ENCODE measurements at places on chromosomes 1 and 21.
A peak's percentile ranks its signal among the peaks of the same experiment; 100 is the strongest.

DNA sequence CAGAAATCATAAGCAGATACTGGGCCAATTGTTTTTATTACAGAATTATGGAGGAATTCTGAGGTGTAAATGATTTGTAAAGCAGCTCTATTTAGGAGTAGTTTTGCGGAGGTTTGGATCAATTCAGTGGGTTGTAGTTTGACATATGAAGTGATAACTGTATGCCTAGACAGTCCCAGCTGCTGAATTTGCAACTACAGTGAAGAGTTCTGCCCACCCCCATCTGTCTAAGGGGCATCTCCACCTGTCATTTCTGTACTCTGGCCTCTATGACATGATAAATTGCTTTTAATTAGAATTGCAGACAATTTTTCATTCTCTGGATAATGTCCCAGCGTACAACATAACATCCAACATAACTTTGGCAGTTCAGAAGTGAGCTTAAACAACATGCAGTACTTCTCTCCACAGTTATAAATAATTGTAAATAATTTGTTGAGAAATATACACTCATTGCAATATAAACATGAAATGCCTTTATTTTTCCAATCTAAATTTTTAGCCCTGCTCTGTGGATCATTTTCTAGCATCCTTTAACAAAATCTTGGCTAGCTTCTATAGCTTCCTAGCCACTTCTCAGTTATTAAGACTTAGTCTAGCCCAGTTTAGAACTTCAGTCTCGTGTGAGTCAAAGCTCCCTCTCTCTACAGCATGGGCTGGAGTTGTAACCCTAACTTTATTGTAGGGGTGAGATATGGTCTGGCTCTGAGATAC lies 52.3 kb downstream of the PDE4B start:
- no peak overlapping the region for H3K27ac ChIP-seq
- H3K27me3 ChIP-seq = no peaks in the 10 kb centered on the region
- H3K36me3 ChIP-seq = no peaks in the 10 kb centered on the region

- peaks cover 3% of the 10 kb centered on the region for H3K36me3 ChIP-seq
- no peaks in the 10 kb centered on the region for H3K27me3 ChIP-seq
- DNase-seq = peak; percentile 34
- peak overlapping the region; percentile 51 for H3K4me3 ChIP-seq
- peak overlapping the region; percentile 94 for H3K27ac ChIP-seq
Observed at GRCh38 chr1:183652107-183652506, 1.0 kb downstream of the APOBEC4 start.

- H3K4me3 ChIP-seq = no peak overlapping the region
- H3K27ac ChIP-seq = no peak overlapping the region
- DNase-seq = no peak
- peaks cover 7% of the 10 kb centered on the region for H3K4me1 ChIP-seq
- no peaks in the 10 kb centered on the region for H3K36me3 ChIP-seq
Observed at GRCh38 chr21:44332965-44333364, 6.2 kb downstream of the CFAP410 start.

- DNase-seq = no peak
- no peak overlapping the region for H3K27ac ChIP-seq
- H3K27me3 ChIP-seq = no peaks in the 10 kb centered on the region
Observed at GRCh38 chr21:27513825-27514224, 546.9 kb upstream of the ADAMTS5 start.

GRCh38 chr21:43369124-43369523 lies 57.8 kb downstream of the SIK1 start:
- no peak for DNase-seq
- H3K4me1 ChIP-seq = no peaks in the 10 kb centered on the region
- H3K27ac ChIP-seq = no peak overlapping the region
- no peaks in the 10 kb centered on the region for H3K36me3 ChIP-seq
- peaks cover 5% of the 10 kb centered on the region for H3K27me3 ChIP-seq
- H3K4me3 ChIP-seq = no peak overlapping the region

DNA sequence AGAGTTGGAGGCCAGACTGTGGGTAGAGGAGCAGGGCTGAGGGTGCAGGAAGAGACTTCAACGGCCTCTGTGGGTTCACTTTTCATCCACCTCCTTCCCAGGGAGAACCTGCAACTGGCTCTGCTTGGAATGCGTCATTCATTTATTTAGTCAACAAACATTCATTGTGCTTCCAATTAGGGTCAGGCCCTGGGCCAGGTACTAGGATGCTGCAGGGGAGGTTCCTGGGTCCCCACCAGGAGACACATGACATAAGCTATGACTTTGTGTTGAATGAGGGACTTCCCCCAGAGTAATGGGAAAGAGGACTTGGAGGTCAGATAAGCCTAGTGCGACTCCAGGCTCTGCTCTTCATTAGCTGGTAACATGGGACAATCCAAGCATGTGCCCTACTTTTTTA lies 46.3 kb upstream of the RPL11 start:
- no peak overlapping the region for H3K27ac ChIP-seq
- no peak overlapping the region for H3K4me3 ChIP-seq
- H3K27me3 ChIP-seq = peaks cover 11% of the 10 kb centered on the region
- no peak for DNase-seq

DNA sequence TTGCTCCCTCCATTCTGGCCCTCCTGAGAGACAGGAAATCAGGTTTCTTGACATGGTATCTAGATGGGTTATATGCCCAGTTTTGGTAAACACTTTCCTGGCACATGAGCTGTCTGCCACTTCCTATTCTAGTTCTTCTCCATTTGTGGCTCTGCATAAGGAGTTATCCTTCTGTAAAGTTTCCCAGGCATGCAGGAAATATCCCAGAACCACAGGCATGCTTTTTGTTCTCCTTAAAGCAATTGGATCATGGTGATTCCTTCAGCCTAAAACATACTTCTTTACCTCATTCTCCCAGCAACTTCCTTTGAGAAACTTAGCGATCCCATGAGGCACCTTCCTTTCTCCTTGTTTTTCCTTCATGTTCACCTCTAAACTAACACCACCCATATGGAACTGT lies 199.8 kb downstream of the CRB1 start:
- no peak overlapping the region for H3K27ac ChIP-seq
- DNase-seq = no peak
- H3K27me3 ChIP-seq = no peaks in the 10 kb centered on the region
- no peaks in the 10 kb centered on the region for H3K4me1 ChIP-seq

DNA sequence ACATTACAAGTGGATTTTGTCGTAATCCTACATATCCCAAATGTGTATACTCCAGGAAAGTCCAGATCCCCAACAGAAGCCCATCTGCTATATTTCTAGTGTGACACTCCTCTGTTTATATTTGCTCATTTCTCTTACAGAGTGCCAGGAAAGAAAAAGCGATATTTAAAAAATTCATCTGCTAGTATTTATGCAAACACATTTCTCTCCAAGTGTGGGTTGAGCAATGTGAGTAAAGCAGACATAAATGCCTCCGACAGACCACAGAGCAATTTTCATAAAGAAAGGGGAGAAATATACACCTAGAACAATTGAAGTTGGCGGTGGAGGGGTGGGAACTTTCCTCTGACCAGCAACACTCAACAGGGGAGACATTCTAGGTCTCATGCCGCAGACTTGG lies 22.2 kb upstream of the RAP1A start:
- peak overlapping the region; percentile 40 for H3K4me3 ChIP-seq
- no peak for DNase-seq
- peaks cover 96% of the 10 kb centered on the region for H3K4me1 ChIP-seq
- H3K36me3 ChIP-seq = peaks cover 26% of the 10 kb centered on the region
- peaks cover 2% of the 10 kb centered on the region for H3K27me3 ChIP-seq

DNA sequence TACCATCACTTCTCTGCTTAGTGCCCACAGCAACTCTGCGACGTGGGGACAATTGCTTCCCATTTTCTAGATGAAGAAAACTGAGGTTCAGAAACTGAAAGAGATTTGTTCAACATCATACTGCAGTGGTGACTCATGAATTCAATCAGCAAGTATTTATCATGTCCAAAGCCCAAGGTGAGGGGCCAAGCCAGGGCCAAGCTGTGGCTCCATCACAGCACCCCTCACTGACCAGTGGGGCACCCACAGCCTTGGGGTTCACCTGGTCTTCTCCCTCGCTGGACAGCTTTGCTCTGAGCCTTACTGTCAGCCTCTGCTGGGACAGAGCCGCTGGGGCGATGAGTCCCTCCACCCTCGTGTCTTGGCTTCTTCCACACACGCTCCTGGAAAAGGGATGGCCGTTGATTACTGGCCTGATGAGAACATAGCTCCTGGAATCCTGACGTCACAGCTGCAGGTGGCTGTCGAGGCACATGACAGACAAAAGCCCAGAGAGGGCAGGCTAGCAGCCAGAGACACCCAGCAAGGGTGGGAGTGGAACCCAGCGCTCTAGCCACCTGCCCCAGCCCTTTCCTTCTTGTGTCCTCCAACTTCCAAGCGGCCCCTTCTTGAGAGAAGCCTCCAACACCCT lies 6.2 kb downstream of the EDN2 start:
- H3K4me1 ChIP-seq = no peaks in the 10 kb centered on the region
- H3K27ac ChIP-seq = no peak overlapping the region
- DNase-seq = no peak
- H3K36me3 ChIP-seq = no peaks in the 10 kb centered on the region
- peaks cover 4% of the 10 kb centered on the region for H3K27me3 ChIP-seq

DNA sequence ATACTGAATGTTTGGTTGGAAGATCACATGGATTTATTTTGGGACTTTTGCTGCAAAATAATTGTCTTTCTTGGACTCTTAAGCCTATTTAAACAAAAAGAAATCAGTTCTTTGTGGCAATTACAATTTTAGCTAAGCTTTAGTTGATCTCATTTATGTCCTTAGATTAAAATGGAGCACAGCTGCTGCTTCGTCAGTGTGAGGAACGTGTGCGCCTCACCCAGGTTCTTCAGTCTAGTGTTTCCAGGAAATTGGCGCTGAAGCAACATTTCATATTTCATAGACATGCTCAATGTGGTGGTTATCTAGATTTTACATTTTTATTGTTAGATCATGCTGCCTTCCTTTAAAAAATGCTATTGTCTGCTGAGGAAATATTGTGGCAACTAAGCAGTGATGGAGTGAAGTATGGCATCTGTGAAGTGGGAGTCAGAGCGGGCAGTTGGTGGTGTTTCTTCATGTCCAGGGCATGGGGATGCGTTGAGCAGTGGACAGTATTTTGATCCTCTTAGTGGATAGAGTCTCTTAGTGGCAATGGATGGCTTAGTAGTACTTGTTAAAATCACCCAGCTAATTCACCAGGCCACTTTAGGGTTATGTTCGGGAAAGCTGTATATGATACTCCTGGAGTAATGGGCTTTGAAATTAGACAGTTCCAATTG lies 5.6 kb downstream of the DDI2 start:
- no peaks in the 10 kb centered on the region for H3K27me3 ChIP-seq
- peaks cover 19% of the 10 kb centered on the region for H3K36me3 ChIP-seq
- H3K4me1 ChIP-seq = peaks cover 75% of the 10 kb centered on the region
- no peak overlapping the region for H3K4me3 ChIP-seq
- no peak for DNase-seq

DNA sequence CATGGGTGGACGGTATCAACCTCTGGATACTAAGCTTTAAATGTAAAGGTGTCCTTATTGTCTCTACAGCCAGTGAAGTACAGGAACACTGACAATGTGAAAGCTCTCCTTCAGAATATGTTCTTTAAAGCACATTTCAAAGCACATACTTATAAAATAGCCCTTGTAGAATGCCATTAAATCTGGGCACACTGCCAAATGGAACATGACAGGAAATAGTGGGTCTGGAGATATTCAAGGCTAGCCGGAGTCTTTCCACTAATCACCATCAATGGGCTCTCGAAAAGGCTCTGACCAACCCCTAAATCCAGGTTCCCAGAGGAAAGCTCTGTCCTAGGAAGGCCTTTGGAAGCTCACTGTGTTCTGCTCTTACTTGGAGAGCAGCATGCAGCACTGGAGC lies 46.6 kb downstream of the PLD5 start:
- no peak overlapping the region for H3K27ac ChIP-seq
- H3K4me3 ChIP-seq = no peak overlapping the region
- no peaks in the 10 kb centered on the region for H3K27me3 ChIP-seq
- no peak for DNase-seq
- no peaks in the 10 kb centered on the region for H3K4me1 ChIP-seq

- H3K27me3 ChIP-seq = peaks cover 15% of the 10 kb centered on the region
- peaks cover 8% of the 10 kb centered on the region for H3K36me3 ChIP-seq
- H3K4me1 ChIP-seq = peaks cover 67% of the 10 kb centered on the region
- peak overlapping the region; percentile 90 for H3K4me3 ChIP-seq
Observed at GRCh38 chr1:184973272-184974055, 844 bp downstream of the NIBAN1 start.

DNA sequence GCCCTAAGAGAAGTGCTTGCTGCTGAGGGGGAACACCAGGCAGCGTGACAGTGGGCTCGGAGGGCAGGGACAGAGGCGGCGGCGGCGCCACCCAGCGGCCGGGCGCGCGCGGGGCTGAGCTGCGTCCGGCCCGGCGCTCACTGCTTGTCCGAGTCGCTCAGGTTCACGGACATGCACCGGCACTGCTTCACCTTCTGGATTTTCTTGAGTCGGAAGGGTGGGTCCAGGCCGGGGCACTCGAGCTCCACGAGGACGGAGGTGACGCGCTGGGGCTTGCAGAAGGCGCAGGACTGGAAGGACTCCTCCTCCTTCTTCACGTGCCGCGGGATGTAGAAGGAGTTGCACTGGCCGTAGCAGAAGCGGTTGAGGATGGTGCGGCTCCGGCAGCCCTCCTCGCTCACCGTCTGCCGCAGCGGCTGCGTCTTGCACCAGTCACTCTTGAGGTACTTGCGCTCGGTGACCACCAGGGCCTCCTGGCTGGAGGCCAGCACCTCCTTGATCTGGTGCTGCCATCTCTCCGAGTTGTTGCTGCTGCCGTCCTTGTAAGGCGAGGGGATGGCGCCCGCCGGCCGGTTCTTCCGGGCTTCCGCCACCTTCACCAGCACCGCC lies 119.0 kb downstream of the GREM2 start:
- H3K4me1 ChIP-seq = no peaks in the 10 kb centered on the region
- no peak overlapping the region for H3K27ac ChIP-seq
- H3K36me3 ChIP-seq = no peaks in the 10 kb centered on the region
- H3K4me3 ChIP-seq = no peak overlapping the region
- DNase-seq = no peak

GRCh38 chr1:172293429-172293828 lies 127.1 kb upstream of the C1orf105 start:
- DNase-seq = no peak
- H3K27me3 ChIP-seq = no peaks in the 10 kb centered on the region

DNA sequence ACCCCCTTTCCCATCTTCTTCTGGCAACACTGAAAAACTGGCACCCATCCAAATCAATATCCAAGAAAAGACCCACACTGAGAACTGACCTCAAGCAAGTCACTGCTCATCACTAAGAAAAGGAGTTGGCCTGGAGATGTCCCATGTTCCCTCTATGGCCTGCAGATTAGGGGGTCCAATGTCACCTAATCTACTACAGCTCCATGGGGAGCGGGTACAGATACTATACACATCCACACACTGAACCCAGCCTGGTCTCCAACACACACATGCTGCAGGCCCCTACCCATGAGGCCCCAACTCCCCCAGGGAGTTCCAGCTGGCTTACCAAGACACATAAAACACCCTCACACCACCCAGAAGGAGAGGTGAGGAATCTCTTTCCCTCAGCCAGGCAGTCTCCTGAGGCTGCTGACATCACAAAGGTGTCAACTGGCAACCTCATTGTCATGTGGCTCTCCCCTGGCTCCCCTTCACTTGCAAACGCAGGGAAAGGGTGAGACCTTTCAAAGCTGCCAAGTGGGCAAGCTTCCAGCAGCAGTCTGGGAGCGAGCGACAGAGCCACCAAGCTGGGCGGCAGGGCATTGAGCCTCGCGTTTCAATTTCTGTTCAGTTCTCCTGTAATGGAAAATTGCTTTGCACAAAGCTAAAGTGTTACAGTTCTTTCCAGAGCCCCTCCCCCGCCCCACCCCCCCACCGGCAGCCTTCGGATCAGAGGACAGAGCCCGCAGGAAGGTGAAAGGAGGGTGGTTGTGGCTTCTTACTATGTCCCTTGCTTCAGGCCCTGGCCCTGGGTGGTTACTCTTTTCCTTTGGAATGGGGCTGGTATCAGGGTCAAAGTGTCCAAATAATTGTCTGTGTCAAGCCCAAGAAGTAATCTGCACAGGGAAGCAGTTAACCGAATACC lies at the start of gene LRRC52:
LRRC52 (plus strand) TSS at position 469 of the 907 bp plus-strand sequence; CDS start at position 766, 297 bp downstream.
- DNase-seq = no peak
- no peaks in the 10 kb centered on the region for H3K36me3 ChIP-seq
- H3K4me3 ChIP-seq = no peak within 1 kb of the TSS
- no peaks in the 10 kb centered on the region for H3K4me1 ChIP-seq
- no peak within 1 kb of the TSS for H3K27ac ChIP-seq
